ENCODE measurements at places on chromosomes 4 and X.

DNA sequence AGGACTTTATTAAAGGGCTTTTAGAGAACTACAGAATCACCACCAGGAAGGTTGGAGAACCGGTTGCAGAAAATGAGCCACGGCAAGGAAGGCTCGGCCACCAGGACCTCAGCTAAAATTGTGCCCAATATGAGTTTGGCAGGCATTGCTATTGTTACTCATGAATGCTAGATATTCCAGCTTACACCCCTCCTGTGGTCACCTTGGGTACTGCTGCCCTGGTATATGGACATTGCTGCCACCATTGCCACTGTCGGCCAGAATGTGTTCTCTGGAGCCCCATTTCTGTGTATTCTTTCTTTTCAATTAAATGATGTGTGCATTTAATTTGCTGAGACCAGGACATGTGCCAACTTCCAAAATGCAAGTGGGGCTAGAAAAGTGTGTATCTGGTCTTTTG lies 626.7 kb upstream of the BOD1L1 start:
- DNase-seq, result no peak

DNA sequence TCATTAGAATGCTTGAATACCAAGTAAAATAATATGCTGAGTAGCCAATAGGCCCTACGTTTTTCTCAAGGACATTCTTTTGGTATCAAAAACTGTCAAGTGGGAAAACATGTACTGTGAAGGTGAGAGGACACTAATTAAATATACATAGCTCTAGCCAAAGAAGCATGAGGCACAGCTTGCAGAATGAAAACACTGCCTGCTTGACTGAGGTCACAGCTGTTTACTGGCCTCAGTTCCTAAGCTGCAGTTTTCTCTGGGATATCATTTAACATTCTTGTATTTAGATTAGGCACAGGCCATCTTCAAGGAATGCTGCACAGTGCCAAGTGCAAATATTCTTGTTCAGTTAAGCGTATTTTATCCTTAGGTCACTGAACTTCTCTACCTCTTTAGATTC lies 78.6 kb downstream of the NAP1L3 start:
- DNase-seq, result no peak

- no peak for DNase-seq
Measured at GRCh38 chr4:67934628-67935027, 28.7 kb downstream of the TMPRSS11A start.

DNA sequence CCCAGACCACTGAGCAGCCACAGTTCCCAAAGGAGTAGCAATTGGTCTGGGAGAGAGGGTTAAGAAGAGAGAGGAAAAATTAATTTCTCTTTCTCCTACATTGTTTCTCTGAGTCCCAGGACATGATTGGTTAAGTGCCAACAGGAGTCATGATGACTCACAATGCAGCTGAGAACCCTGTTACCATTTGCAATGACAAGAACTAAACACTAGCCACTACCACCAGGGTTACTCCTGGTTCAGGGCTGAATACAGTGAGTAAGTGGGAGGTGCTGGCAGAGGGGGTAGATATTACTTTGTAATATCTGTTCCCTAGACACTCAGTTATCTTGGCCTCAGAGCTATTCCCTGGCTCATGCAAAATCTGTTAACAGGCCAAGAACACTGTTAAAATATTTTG lies 18.0 kb downstream of the ETDC start:
- DNase-seq, result no peak

GRCh38 chr4:175330236-175330635 lies 412.1 kb downstream of the ADAM29 start:
- no peak for DNase-seq

Measured in activated T-helper 2 cell treated with anti-CD3 and anti-CD28 coated beads, Interferon-gamma antibody, Interleukin-2, Interleukin-4, amounts not matched to agents 10 μg/mL and 5 μg/mL and 100 μg/mL, durations not matched to agents 14 hours and 24 hours and 36 hours (primary cell).